Gastrocnemius medialis (tissue), 4 donors: ENCODE measurements at places on chromosomes 3 and 15. TPM values are rescaled to one million over a fixed set of nuclear protein-coding genes. Genes with fewer than 3 reads are reported as not detected.

GRCh38 chr3:41002104-41002503 is 197.2 kb upstream of the CTNNB1 start:
- no peak for DNase-seq
- no peak overlapping the region for H3K27ac ChIP-seq
- H3K36me3 ChIP-seq: no peaks in the 10 kb centered on the region
- no peaks in the 10 kb centered on the region for H3K4me1 ChIP-seq
- no peak overlapping the region for H3K4me3 ChIP-seq
- H3K27me3 ChIP-seq: no peaks in the 10 kb centered on the region

GRCh38 chr15:100601617-100602063 is 344 bp downstream of the LINS1 start:
- H3K27me3 ChIP-seq: no peaks in the 10 kb centered on the region
- DNase-seq: no peak
- H3K27ac ChIP-seq: peak overlapping the region; percentile 94
- H3K36me3 ChIP-seq: peaks cover 6% of the 10 kb centered on the region

GRCh38 chr3:43764056-43764455 is 73.3 kb downstream of the ABHD5 start:
- DNase-seq: no peak
- H3K4me3 ChIP-seq: no peak overlapping the region
- no peaks in the 10 kb centered on the region for H3K36me3 ChIP-seq
- H3K27ac ChIP-seq: no peak overlapping the region
- peaks cover 41% of the 10 kb centered on the region for H3K4me1 ChIP-seq
- no peaks in the 10 kb centered on the region for H3K27me3 ChIP-seq

DNA sequence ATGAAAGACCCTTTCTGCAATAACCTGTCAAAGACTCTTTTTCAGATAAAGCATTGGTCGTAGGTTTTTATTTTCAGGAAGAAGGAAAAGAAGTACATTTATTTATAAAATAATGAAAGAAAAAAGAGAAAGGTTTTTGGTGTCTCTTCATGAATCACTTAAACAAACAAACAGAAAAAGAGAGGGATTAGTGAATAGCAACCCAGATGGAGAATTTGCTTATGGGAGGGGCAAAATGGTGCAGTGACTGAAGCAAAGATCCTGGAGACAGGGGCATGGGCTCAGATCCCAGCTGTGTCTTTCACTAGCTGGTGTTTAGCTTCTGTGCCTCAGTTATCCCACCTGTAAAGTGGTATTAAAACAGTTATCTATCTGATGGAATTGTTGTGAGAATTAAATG is 78.6 kb upstream of the PFN2 start:
- no peak overlapping the region for H3K4me3 ChIP-seq
- no peak overlapping the region for H3K27ac ChIP-seq
- H3K27me3 ChIP-seq: no peaks in the 10 kb centered on the region
- H3K36me3 ChIP-seq: no peaks in the 10 kb centered on the region

GRCh38 chr3:87298111-87298718 is 21.8 kb upstream of the POU1F1 start:
- no peak overlapping the region for H3K27ac ChIP-seq
- H3K27me3 ChIP-seq: no peaks in the 10 kb centered on the region
- no peak overlapping the region for H3K4me3 ChIP-seq
- DNase-seq: no peak
- no peaks in the 10 kb centered on the region for H3K4me1 ChIP-seq

- no peak overlapping the region for H3K4me3 ChIP-seq
- DNase-seq: no peak
- H3K36me3 ChIP-seq: no peaks in the 10 kb centered on the region
- H3K4me1 ChIP-seq: peaks cover 5% of the 10 kb centered on the region
Observed at GRCh38 chr3:189947948-189948723, 172.6 kb downstream of the P3H2 start.

DNA sequence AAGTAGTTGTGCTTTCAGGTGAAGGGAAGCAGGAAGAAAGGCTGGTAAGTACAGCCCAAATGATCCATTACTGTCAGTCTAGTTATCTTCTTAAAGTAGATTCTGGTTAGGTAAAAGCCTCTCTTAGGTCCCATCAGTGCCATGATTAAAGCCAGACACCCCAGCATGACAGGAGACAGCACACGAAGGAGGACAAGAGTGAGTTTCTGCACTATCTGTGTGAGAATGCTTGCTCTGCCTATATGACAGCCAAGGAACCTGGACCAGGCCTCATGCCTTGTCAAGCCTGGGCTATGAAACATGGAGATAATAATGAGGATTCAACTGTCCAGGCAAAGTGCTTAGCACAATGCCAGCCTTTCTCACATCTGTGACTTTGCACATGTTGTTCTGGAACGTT is 13.5 kb upstream of the FILIP1L start:
- no peaks in the 10 kb centered on the region for H3K27me3 ChIP-seq
- peaks cover 32% of the 10 kb centered on the region for H3K4me1 ChIP-seq
- H3K4me3 ChIP-seq: no peak overlapping the region
- H3K27ac ChIP-seq: no peak overlapping the region
- no peak for DNase-seq

- no peak overlapping the region for H3K4me3 ChIP-seq
- peak; percentile 22 for DNase-seq
- H3K4me1 ChIP-seq: peaks cover 12% of the 10 kb centered on the region
- no peaks in the 10 kb centered on the region for H3K27me3 ChIP-seq
Observed at GRCh38 chr15:58521293-58521991, 89.7 kb downstream of the LIPC start.

The BFSP2 gene
- total RNA-seq: not detected

The CYP11A1 gene
- total RNA-seq: 0.62 TPM
